ENCODE measurements at places on chromosomes 12 and 14.

- no peak for DNase-seq
These were observed 13.9 kb downstream of the DNM1L start for GRCh38 chr12:32693036-32693435.

DNA sequence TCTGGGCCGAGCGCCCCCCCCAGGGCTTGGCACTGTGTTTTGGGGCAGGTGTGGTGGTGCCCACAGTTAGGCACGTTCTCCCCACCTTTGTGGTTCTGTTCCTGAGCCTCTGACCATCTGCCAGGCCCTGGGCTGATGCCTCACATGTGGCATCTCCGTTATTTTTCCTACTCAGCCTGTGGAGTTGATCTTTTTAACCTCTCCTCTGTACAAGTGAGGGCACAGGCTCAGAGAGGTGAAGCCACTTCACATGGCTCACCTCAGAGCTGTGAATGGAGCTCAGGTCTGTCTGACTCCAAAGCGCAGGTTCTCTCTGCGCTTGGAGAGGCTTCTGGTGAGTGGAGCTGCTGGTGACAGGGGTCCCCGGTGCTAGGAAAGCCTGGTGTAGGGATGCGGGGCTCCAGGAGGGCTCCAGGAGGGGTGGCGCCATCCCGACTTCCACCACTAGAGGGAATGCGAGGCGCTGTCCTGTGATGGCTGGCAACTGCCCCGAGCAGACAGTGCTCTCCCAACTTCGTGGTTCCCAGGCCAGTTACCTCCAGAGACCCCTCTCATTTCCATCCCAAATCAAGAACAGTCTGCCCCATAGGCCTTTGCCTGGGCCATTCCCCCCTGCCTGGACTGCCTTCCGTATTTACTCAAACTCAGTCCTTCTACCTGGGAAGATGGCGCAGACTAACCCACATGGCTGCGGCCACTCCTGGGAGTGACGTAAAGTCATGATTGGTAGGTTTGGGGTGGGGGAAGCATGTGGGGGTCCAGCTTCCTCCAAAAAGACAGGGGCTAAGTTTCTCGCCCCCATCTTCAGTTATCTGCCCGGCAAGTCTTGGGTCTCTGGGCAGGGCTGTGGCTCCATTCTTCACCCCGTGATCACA is 9.9 kb downstream of the BCL7A start:
- DNase-seq, result no peak

DNA sequence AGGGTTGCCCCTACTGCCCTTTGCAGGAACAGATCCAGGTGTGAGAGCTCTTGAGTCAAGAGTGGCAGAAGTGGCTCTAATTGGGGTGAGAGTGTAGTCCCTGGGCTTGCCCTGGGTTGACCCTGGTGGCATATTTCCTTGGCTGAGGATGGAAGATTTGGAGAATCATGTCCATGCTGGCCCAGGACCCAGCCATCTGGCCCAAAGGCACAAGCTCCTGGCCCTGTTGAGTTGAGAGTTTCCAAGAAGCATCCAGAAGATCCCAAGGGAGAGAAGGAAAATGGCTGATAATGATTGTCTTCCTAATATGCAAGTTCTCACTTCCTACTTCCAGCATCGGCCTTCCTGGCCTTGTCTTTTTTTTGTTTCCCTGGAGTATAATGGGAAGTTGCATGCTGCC is 55.5 kb upstream of the SRSF5 start:
- no peak for DNase-seq

GRCh38 chr12:92650228-92650822 is 52.5 kb upstream of the PLEKHG7 start:
- no peak for DNase-seq

DNA sequence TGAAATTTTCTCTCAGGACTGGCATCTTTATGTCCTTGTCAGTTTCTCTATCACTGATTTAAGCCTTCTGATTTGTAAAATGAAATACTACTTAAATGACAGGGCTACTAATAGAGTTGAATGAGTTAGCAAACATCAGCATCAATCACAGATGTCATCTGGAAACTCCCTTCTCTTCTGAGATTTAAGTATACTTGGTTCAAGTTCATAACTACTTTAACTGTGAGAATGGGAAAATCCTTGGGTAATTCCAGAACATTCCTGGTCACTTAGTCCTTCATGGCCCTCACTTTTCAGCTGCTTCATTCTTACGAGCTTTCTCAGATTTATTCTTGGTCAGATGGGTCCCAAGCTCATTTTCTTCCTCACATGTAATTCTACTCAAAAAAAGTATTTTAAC is 1655.3 kb upstream of the FLRT2 start:
- no peak for DNase-seq
